ENCODE measurements at places on chromosomes 6 and 20.

DNA sequence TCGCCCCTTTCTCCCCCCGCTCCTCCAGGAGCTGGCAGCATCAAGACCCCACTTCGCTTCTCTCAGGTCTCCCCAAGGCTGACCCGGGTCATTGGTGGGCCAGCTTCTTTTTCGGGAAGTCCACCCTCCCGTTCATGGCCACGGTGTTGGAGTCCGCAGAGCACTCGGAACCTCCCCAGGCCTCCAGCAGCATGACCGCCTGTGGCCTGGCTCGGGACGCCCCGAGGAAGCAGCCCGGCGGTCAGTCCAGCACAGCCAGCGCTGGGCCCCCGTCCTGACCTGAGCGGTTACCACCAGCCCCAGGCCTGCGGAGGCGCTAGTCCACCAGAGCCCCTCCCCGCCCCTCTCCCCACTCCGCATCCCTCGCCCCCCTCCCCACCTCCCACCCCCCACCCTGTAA is 1.0 kb downstream of the PPDPF start:
- no peak for DNase-seq

DNA sequence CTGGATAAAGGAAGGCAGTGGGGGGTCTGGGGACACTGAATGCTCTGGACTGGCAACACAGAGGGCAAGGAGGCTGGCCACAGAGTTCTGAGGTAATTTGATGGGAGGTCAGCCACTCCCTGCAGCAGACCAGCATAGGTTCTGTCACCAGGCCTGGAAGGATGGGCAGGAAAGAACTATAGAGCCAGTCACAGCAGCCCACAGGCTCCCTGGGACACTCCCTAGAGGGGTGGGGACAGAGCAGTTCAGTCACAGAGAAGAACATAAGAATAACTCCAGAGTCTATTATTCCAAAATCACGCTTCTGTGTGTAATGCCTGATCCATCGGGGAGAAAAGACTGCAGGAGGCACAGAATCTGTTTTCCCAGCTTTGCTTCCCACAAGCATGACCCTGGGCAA is 19.6 kb downstream of the DYNLRB1 start:
- no peak for DNase-seq

GRCh38 chr6:20444786-20445271 is 43.1 kb downstream of the E2F3 start:
- DNase-seq = no peak

GRCh38 chr20:45904583-45905504 is 7.1 kb downstream of the PLTP start:
- DNase-seq = no peak

- no peak for DNase-seq
These were observed 6.1 kb upstream of the TMEM74B start for GRCh38 chr20:1190847-1191246.

DNA sequence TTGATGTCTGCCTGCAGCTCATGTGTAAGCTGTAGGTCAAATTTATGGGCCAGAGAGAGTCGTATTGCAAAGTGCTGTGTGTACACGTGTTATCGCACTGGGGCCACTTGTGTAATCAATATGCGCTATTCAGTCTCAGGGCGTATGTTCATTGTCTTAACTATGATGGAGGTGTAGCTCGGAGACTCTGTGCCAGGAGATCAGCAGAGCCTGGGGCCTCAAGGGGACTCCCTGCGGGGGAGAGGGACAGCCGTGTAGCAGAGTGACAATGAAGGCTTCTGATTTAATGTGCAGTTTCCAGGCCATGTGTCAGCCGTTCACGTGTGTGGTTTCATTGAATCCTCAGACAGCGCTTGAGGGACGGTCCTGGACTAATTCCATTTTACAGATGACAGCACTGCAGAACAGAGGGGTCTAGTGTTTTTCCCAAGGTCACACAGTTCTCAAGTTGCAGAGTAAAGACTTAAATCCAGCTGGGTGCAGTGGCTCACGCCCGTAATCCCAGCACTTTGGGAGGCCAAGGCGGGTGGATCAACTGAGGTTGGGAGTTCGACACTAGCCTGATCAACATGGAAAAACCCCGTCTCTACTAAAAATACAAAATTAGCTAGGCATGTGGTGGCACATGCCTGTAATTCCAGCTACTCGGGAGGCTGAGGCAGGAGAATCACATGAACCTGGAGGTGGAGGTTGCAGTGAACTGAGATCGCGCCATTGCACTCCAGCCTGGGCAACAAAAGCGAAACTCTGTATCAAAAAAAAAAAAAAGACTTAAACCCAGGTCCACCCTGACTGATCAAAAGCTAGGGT is 242.5 kb downstream of the PREX1 start:
- no peak for DNase-seq

DNA sequence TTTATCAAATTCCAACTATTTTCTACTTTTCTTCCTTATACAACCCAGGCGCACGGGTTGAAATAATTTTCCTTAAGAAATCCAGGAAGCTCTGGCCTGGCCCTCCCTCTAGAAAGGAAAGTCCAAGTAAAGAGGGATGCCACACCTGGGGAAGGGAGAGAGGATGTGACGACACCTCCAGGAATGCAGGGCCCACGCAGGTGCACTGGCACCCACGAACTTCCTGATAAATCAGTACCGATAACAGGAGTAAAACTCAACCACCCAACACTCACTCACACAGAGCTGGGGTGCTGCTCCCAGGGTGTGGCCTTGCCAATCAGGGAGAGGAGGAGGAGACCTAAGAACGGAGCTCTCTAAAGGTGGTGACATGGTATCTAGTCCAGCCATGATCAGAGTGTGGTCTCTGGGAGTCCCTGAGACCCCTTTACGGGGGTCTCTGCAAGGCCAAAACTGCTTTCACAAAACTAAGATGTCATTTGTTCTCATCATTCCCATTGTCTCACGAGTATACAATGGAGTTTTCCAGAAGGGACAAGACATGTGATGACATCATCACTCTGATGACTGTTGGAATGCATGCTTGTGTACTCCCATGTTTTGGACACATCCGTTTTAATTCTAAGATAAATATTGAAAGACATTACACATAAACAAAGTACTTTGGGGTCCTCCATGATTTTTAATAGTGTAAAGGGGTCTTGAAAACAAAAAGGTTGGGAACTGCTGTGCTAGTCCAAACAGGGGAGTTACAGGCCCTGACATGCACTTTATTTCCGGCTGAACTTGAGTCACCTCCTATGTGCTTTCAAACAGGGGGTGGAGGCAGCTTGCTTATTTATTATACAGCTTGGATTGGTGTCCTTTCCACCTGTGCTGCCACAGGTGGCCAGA is 2.2 kb upstream of the PARD6B start:
- no peak for DNase-seq

- no peak for DNase-seq
These were observed 7.5 kb upstream of the KIAA1755 start for GRCh38 chr20:38267901-38268514.

- no peak for DNase-seq
These were observed 159.8 kb downstream of the PREX1 start for GRCh38 chr20:48667889-48668413.

DNA sequence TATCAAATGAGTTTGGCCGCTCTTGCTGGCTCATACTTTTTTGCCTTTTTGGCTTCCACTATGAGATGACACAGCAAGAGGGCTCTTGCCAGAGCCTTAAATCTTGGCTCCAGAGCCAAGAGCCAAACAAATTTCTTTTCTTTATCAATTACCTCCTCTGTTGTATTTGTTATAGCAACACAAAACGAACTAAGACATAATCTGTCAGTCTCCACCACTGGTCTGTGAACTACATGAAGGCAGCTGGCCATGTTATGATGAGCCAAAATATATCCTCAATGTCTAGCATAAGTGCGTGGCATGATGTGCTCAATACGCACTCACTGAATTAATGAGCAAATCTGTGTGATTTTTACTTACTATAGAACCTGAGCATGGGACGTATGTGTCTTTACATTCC is 220.0 kb upstream of the ZNF217 start:
- no peak for DNase-seq

DNA sequence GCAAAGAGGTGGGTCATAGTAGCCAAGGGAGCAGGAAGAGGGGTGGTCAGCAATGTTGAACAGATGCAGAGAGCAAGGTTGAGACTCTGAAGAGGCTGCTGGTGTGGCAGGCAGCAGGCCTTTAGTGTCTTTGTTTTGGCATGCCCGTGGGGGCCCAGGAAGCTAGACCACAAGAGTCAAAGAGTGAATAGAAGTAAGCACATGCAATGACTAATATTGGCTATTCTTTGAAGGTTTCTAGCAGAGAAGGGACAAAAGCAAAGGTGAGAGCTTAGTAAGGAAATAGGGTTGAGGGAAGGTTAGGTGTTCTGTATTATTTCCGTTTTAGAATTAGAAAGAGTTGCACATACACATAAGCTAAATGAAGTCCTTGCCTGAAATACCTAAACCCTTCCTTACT is 18.8 kb downstream of the TDRD6 start:
- no peak for DNase-seq

GRCh38 chr6:41557335-41557734 is 11.2 kb downstream of the FOXP4 start:
- DNase-seq = no peak

DNA sequence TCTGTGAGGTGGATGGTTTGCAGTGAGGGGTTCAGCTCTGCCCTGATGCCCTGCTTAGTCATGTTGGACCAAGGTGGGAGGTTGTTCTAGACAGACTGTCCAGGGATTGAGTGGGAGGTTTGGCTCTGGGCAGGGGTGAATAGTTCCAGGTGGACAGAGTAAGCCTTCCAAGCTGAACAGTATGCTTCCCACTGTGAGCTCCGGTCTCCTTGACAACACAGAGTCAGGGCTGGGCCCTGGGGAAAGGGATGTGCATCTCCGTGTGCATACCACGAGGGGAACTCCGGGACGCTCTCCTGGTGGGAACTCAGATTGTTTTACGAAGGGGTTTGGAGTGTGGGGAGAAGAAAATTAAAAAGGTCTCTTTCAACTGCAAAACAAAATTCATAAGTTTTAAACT is 174.7 kb downstream of the DHX35 start:
- no peak for DNase-seq

GRCh38 chr20:20271271-20271670 is 96.6 kb upstream of the INSM1 start:
- DNase-seq = no peak

DNA sequence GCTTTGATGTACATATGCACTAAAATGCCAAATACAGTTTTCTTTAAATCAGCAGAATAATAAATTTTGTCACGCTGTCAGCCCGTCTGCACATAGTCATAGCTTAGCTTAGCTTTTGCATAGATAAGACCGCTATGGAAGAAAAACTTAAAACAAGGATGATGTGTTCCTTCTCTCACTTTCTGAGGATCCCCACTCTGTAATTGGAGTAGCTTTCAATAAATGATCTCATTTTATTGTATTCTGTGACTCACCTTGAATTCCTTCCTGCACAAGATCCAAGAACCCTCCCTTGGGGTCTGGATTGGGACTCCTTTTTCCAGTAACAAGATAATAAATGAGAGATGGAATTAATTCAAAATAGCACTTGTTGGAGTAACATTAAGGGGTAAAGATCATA is 186.2 kb downstream of the CDH26 start:
- no peak for DNase-seq

Measured in occipital lobe (tissue), 3 donors.